ENCODE measurements at places on chromosomes 2 and 18.

GRCh38 chr18:54316071-54316820 is 41.4 kb downstream of the STARD6 start:
- DNase-seq: no peak

DNA sequence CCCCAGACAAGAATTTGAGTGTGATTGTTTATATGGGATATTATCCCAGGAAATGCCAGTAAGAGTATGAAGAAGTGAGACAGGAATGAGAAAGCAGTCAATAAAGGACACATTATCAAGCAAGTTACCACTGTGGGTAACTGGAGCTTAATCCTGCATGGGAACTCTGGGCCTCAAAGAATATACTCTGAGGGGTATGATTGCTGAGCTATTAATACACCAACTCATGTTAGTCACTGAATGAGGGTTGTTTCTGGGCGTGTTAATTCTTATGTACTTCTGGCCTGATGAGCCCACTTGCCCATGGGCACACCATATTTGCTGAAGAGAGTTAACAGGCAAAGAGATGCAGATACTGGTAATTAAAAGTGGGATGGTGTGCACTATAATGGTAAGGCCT is 26.6 kb upstream of the PAIP2B start:
- DNase-seq: no peak

GRCh38 chr2:27573452-27573851 is 9.4 kb upstream of the ZNF512 start:
- DNase-seq: no peak

DNA sequence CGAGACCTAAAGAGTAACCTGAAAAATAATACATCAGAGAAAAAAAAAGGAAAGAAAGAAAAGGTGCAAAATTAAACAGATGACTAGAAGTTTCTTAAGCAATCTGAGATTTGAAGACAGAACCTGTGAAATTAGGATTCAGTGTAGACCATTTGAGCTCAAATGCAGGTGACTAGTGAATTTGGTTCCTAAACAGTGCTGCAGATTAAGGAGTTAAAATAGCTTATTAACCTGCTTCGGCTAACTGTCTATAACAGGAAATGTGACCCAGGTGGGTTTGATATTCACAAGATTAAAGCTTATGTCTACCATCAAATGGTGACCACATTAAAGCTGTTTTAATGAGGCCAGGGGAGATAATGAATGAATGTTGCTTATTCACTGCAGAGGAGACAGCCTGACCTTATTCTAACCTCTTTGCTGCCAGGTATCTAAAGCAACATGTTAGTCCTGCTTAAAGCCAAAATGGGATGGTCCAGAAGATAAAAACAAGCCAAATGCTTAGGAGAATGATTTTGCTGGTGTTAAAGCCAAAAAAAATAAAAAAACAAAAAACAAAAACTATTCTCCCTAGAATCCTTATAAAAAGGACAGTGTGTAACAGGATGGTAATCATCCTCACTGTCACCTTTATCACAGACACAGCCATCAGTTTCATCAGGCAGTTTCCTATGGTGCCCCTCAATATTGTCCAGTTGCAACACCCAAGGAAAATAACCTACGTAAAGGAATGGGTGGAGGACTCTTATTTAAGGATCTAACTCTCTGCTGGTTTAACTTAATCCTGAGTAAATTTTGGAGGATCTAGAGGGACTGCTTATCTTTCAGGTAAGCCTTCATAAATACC is 769.0 kb upstream of the ZEB2 start:
- no peak for DNase-seq

DNA sequence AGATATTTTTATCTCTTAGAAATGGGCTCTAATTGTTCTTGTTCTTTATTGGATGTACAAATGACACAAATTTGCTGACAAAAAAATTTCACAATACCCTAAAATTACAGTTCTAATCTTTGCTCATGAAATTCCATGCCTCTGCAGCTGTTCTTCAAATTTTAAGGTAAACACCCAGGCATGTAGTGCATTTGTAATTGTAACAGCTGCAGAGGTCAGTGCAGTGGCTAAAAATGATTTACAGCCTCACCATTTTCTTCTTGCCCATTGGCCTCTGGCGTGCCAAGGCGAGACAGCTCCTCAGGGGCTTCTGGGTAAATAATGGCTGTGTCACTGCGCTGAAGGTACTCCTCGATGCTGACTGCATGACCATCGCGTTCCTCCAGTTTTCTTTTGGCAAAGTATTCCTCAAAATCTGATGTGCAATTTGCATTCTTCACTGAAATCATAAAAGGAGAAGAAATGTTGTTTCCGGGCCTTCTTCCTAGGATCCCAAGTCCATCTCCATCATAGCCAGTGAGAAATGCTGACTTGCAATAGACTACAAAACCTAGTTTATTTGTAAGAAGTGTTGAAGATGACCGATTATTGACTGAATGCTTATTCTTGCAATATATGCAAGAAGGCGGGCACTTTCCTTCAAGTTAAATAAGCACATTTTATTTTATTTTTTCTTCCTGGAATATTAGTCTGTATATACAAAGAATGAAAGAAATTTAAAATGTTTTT is 115.2 kb downstream of the ZEB2 start:
- DNase-seq: no peak

DNA sequence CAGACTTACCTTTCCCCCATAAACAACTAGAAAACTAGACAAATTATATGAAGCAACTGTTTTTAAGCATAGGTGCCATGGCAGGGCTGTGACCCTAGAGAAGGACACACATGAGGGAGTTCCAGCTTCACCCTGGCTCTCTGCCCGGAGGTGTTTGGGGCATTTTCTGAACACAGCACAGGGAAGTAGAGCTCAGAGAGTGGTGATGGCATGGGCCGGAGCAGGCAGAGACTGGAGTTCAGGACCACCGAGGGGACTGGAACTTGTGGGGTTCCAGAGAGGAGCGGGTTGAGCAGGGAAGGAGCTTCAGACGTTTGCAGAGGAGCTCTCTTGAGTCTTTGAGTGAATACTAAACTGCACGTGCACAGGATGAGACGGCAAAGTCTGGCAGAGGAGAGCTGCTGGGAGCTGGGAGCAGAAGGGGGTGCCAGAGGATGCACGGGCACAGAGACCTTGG is 26.5 kb upstream of the KLF11 start:
- DNase-seq: no peak

DNA sequence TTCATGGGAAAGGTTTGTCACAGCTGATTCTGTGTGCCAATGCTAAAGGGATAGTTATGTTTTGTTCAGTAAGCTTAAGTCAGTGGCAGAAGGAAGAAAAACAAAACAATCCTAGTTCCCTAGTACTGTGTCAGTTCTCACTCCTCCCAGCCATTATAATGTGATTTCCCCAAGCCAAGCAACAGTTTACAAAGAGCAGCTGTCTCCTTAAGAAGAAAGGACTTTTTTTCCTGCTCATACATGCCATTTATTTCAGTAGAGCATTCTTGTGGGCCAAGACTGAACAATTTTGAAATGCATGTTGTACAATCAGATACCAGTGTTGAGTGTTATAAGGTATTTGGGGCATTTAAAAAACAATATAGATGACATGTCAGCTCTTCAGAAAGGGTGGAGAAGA is 52.1 kb downstream of the NEMP2 start:
- DNase-seq: no peak

GRCh38 chr2:1886405-1886992 is 142.2 kb upstream of the PXDN start:
- DNase-seq: no peak

- DNase-seq: no peak
These were observed 318.8 kb downstream of the ZEB2 start for GRCh38 chr2:144201126-144201525.

- DNase-seq: no peak
These were observed 205.5 kb downstream of the UBE2E3 start for GRCh38 chr2:181185948-181186347.

- DNase-seq: no peak
These were observed 7.0 kb downstream of the FAM228A start for GRCh38 chr2:24181849-24182248.

- DNase-seq: no peak
These were observed 44.2 kb upstream of the DOCK10 start for GRCh38 chr2:225086439-225086838.

- no peak for DNase-seq
These were observed 262.7 kb downstream of the HAUS1 start for GRCh38 chr18:46366751-46367376.

- peak; percentile 12 for DNase-seq
These were observed 815 bp downstream of the GMCL1 start for GRCh38 chr2:69830045-69830905.

- no peak for DNase-seq
These were observed 196.5 kb downstream of the LRATD1 start for GRCh38 chr2:14828968-14829367.

GRCh38 chr2:234422273-234422732 is 74.6 kb downstream of the ARL4C start:
- DNase-seq: no peak

DNA sequence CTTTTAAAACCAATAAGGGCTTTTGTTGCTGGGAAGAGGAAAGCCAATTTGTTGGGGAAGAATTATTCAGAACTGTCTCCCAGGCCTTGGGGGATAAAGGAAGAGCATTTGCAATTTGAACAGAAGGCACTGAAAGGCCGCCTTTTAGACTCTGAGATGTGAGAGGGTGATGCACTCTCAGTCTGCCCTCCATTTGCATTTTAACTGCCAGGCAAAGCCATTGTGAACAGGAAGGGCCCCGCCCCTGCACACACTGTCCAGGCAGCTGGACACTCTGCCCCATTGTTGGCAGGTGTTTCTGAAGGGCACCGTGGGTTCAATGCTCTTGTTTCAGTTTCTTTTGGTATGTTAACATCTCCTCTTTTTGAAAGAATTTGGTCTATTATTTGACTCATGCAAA is 169.5 kb upstream of the COPS8 start:
- no peak for DNase-seq

GRCh38 chr2:140502951-140503630 is 1627.7 kb downstream of the LRP1B start:
- DNase-seq: no peak

All from stimulated activated CD4-positive, alpha-beta T cell treated with anti-CD3 and anti-CD28 coated beads, Interleukin-15, amount 100 ng/mL, for 1 hour (primary cell).